Non-pigmented ciliary epithelial cell (primary cell): ENCODE measurements at places on chromosomes 16 and 17.

GRCh38 chr17:81500047-81500446, 12.6 kb downstream of the ACTG1 start:
- DNase-seq: no peak

DNA sequence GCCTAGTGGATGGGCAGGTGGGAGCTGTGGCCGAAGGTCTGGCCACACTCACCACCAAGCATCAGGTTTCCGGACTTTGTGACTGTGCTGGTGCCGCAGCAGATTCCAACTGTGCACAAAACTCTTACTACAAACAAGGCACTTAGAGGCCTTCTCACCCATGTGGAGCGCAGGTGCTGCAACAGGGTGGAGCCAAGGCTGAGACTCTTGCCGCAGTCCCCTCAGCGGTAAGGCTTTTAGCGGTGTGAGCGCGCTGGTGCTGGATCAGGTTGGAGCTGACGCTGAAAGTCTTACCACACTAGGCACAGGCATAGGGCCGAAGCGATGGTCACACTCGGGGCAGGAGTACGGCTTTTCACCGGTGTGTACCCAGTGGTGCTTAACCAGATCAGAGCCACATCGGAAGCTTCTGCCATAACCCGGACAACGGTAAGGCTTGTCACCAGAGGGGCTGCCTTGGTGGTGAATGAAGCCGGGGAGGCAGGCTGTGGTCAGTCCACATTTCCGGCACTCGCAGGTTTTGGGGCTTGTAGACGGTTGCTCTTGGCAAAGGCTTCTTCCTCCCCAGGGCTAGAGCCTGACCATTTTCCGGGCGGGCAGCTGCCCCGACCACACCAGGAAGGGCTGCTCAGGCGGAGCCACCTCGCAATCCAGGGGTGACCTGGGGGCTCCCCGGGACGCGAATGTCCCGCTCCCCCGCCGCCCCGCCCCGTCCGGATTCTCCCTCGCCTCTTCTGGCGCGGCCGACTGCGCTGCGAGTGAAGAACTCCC, 1.0 kb upstream of the ARMC5 start:
- DNase-seq: no peak

DNA sequence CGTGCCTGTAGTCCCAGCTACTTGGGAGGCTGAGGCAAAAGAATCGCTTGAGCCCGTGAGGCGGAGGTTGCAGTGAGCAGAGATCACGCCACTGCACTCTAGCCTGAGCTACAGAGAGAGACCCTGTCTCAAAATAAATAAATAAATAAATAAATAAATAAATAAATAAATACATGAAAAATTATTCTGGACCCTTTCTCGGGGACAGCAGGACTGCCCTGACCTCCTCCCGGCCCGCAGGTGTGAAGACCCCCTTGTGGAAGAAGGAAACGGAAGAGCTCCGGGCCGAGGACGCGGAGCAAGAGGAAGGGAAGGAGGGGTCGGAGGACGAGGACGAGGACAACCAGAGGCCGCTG, 3.1 kb downstream of the C17orf50 start:
- DNase-seq: no peak

GRCh38 chr16:26863931-26864330, 202.8 kb upstream of the C16orf82 start:
- no peak for DNase-seq

DNA sequence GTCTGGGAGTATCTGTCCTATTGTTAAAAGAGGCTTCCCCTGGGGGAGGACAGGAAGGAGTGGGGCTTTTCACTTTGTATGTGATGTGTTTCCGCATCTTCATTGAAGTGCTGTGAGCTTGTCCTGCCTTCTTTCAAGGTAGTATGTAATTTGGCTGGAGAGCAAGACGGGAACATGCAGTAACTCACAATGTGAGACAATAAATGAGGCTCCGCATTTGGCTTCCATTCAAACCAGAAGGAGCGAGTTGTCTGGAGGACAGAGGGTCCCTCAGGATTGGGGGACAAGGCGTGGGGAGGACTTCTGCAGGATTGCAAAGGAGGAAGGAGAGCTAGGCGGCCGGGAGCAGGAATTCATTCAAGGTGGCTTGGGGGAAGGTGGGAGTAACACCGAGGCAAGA, 203.5 kb downstream of the RBFOX3 start:
- DNase-seq: no peak

DNA sequence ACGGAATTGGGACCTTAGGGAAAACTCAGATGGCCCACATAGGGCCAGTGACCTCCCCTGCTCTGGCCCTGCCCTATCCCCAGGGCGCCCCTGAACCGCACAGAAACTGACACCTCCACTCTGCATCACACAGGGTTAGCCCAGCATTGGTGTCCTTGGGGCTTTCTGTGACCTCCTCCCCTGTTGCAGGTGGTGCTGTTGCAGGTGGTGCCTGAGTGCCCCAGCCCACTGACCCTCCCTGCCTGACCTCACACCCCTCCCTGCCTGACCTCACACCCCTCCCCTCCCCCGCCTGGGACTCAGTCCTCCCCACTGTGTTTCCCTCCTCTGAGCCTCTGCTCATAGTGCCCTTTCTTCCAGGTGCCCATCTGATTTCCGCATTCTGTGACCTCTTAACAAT, 21.4 kb downstream of the TNFRSF13B start:
- DNase-seq: no peak

DNA sequence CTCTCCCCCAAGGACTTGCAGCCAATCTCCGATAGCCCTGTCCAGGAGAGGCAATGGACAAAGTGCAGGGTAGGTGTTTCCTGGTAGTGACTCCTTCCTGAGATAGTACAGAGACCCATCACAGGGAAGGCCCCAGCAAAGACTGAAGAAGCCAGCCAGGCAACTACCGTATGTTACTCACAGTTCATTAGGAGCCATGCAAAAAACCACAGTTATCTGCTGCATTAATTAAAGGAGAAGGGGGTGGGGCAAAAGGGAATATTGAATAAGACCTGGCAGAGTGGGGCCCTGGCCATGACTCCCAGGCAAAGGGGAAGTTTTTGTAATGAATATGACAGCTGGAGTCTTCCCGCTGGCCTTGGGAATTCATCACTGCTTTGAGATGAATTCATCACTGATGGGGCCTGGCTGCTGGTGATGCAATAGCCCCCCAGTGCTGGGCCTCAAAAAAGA, 2.5 kb upstream of the SLC13A2 start:
- no peak for DNase-seq

DNA sequence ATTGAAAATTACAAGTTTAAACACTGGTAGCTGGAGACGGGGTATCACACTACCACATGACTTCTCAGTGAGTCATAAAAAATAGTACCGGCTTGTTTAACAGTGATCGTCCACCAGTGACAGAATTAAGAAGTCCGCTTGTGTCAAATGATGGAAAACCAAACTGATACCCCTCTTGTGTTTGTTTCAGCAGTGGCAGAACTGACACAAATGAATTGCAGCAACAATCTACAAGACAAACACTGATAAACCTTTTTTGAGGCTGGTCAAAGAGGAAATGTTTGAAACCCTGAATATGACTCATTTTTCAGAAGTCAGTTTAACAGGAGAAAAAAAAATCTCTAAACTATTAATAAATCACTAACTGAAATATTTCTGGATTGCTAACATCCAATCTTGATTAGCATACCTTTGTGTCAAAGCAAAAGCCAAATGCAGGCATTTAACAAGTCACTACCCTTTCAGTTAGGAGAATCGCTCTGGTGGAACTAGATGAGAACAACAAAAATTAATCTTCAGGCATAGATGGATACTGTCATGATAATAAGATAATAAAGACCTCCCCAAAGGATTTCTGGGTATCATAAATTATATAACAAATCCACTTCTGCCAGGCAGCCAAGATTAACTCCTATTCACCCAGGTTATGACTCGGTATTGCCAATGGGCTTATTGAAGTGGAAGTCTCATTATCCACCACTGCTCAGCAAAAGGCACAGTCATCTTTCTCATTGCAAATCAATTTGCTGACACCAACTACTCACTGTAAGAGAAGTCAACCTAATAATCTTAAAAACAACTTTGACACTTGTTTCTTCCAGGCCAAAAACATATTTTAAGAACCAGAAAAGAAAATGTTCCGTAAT, 20.8 kb downstream of the DCUN1D3 start:
- no peak for DNase-seq

- DNase-seq: no peak
Observed at GRCh38 chr17:30788918-30789317, 35.6 kb downstream of the CRLF3 start.

DNA sequence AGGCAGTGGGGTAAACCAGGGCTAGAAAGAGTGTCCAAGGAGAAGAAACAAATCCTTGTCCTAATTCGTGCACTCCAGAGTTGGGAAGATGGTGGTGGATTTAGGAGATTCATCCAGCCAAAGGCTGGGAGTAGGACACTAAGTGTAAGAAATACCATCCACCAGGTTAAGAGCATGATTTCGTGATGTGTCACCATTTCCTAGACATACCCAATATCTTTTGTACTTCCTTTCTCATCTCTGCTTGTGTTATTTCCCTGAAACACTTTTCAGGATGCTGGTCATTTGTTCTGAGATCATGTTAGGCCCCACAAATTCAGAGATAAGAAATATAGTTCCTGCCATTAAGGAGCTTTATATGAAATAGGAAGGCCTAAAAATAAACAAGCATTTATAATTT, 106.3 kb upstream of the HLF start:
- DNase-seq: no peak

- no peak for DNase-seq
Observed at GRCh38 chr17:72906306-72906705, 186.2 kb downstream of the SLC39A11 start.

GRCh38 chr17:55398689-55399088, 22.9 kb downstream of the MMD start:
- no peak for DNase-seq

GRCh38 chr16:50437769-50438437, 69.1 kb upstream of the BRD7 start:
- DNase-seq: no peak

GRCh38 chr16:65117811-65118448, 3.9 kb downstream of the CDH11 start:
- DNase-seq: no peak

GRCh38 chr17:7922845-7923628, 6.6 kb downstream of the KCNAB3 start:
- DNase-seq: no peak

DNA sequence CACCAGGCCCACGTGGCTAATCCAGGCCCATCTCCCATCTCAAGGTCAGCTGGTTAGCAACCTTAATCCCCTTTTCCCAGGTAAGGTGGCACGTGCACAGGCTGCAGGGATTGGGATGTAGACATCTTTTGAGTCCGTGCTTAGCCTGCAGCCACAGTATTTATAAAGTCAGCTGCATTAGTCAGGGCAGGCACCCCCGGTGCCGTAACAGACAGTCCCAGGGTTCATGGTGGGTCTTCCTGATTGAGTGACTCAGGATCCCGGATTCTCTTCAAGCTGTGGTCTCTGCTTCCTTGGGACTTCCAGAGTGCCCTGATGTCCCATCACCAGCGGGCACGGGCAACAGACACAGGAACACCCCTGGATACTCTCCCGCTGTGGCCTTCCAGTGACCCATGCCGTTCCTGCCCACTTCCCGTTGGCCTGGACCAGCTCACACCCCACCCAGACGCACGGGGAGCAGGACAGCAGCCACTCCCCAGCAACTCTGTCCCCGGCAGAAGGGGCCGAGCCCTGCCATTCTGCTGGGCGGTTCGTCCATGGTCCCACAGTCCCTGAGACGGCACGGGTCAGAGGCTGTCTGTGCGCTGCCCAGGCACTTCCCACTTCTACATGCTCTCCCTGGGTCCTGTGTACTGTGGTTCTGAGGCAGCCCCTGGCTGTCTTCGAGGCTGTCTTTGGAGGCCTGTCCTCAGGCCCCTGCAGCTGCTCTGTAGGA, 248.6 kb upstream of the GSE1 start:
- no peak for DNase-seq

DNA sequence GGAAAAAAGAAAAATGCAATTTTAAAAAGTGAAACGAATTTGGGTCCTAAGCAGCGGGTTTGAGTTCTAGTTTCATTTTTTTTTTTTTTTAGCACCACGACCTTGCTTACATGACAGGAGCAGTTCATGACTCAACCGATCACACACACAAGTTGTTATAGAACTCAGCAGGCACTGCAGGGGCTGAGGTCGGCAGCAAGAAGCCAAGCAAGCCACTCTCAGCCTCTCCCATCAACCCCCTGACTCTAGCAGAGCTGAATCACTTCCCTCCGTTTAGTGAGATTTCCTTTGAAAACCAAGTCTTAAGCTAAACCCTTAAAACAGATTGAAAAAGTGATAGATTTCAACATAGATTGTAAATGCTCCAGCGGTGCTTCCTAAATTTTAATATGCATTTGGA, 520.8 kb downstream of the HAPSTR1 start:
- DNase-seq: peak; percentile 19

GRCh38 chr16:56193951-56194726, 2.9 kb downstream of the GNAO1 start:
- peak; percentile 18 for DNase-seq

- no peak for DNase-seq
Observed at GRCh38 chr17:7440113-7440833, 961 bp downstream of the FGF11 start.

DNA sequence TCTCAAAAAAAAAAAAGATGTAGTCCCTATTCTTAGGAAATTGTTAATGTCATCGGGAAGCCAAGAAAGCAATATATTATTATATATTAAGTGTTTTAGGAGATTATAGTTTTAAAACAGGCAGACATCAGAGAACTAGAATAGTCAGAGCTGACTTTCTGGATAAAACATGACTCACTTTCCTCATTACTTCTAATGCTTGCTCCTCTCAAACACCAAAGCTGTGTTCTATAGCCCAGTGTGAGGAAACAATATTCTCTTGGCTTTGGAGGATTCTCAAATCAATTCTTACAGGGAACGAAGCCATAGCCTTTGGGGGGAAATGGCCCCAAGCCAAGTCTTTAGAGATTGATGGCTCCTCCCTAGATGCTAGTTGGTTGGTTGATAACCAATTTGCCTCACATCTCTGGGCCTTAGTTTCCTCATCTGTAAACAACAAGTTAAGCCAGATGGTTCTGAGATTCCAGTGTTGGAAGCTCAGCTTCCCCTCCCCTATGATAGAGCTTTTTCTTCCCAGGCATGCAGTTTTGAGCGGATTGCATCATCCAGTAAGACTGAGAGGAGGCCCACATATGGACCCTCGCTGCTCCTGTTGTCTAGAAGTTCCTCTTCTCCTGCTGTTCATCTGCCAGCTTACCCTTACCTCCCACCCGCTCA, 12.4 kb downstream of the NMT1 start:
- DNase-seq: peak; percentile 63

- no peak for DNase-seq
Observed at GRCh38 chr17:32191306-32191705, 49.0 kb downstream of the RHOT1 start.
